NCI-H1105 (cell line): ENCODE measurements at places on chromosomes 3 and 15.
A peak's percentile ranks its signal among the peaks of the same experiment; 100 is the strongest.

- no peak for DNase-seq
Observed at GRCh38 chr15:23497710-23498111, 50.7 kb upstream of the GOLGA6L2 start.

DNA sequence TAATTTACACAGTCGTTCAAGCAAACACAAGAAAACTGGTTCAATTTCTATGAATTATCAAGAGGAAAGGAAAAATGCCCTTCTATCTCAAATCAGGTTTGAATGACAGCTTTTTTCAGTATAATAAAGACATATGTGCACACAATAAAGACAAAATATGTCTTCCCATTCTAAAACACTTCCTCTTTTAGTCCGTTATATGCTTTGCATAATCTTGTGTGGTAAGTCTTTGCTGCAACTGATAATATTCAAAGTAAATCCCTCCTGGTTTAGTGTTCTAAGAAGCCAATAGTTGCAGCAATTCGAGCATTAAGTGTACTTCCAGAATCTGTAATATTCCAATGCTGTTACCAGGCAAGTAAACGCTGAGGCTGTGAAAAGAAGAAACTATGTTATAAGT is 43.7 kb upstream of the MAPKBP1 start:
- no peak for DNase-seq

DNA sequence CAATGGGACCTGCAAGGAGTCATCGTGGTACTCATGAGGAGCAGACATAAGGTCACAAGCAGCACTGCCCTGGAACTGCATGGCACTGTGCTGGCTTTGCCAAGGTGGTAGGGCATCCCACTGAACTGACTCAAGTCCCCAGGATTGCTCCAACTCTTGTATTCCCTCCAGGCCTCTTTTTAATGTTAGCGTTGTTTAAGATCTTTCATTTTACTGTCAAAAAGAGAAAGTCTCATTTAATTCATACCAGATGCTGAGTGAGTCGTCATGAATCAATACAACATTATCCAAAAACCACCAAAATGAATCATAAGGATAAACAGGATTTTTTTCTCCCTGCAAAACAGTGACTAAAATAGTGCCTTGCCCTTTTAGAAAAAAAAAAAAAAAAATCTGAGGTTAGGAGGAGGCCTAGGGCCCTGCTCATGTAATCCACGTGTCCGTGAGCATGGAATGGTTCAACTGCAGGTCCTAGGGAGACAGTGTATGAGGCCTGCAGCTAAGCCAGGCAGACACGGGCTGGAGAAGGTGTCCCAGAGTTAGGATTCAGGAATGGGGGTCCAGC is 36.7 kb upstream of the BLM start:
- no peak for DNase-seq

- DNase-seq: no peak
Observed at GRCh38 chr3:20760981-20761380, 575.0 kb upstream of the SGO1 start.

GRCh38 chr3:45985532-45986302 is 9.9 kb downstream of the FYCO1 start:
- no peak for DNase-seq

- DNase-seq: no peak
Observed at GRCh38 chr15:49530092-49530491, 90.5 kb downstream of the FAM227B start.

- no peak for DNase-seq
Observed at GRCh38 chr3:98529856-98530459, 1.8 kb upstream of the GPR15 start.

- no peak for DNase-seq
Observed at GRCh38 chr3:178295292-178295912, 240.8 kb upstream of the KCNMB2 start.

DNA sequence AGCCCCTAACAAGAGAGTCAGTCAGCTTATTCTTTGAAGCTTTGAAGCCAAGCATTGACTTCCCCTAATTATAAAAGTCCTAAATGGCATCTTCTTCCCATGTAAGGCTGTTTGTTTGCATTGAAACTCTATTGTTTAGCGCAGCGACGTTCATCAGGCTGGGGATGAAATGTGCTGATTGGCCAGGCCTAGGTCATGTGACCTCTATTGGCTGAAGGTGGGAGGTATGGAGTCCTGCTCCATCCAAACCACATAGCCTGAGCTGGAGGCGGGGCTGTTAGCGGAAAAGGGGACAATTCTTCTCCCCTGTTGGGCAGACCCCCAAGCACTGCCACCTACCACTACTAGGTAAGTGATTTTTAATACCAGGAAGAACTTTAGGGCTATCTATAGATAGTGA is 145.3 kb upstream of the PRR23C start:
- DNase-seq: no peak

DNA sequence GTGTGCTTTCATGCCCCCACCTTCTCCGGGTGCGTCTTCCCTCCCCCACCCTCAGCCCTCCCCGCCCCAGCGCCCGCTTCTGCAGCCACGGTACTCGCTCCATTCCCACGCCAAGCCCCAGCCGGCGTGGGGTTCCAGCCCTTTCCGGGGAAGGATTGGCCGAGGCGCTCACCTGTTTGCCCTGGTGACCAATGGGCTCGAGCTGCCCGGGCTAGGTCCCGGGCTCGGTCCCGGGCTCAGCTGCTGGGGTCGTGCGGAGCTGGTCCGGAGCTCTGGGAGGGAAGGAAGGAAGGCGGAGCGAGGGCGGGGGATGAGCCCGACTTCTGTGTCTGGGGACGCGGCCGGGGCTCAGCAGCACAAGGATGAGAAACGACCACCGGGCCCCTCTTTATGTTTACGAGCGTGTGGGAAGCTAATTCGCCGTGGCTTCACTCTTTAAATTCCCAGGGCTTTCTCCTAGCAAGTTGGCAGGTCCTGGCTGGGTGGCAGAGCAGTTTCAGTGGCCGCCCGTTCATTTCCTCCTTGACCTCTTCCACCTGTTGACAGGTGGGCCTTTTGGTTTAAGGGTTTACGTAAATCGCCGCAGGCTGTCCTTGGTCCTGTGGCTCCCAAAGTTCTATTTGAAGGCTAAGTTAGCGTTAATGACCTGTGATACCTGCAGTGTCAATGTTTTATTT is at the start of gene IGSF10:
TSS of gene IGSF10 (minus strand) at position 288 of the 677 bp plus-strand sequence. CDS start 2,352 bp downstream, outside the sequence.
- peak; percentile 40 for DNase-seq

DNA sequence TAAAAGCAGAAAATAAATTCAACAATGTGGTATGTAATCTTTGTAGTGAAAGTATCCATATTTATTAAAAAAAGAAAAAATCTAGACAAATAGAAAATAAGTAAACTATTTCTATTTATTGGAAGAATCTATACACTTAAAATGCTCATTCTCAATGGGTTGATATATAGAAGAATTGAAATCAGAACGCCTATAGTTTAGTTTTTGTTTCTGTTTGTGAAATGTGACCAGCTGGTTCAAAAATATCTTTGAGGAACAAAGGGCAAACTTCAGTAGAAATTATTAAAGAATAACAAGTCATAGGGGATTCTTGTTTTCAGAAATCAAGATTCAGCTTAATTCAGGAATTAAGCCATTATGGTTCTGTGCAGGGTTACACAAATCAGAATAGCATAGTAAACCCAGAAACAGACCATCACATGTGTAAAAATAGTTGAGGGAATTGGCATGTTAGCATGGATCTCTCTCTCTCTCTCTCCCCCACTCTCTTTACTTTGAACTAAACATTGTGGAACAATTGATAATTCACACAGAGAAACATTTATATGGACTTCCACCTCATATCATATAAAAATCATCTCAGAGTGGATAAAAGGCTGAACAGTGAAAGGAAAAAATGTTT is 134.0 kb downstream of the CHL1 start:
- DNase-seq: no peak

DNA sequence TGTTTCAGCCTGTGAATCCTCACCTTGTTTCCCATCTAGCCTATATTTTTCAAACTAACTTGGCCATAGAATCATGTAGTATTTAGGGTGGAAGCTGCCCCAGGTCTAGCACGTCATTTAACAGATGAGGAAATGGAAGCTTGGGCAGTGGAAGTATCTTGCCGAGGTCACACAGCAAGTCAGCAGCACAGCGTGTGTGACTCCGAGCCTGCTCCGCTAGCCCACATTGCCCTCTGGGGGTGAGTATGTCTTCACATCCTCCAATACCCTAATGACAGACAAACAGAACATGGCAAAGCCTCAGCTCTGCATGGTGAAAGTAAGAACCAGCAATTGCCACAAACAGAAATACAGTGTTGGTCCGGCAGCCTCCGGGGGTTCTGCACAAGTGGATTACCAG is 2.2 kb upstream of the CCR5 start:
- no peak for DNase-seq

DNA sequence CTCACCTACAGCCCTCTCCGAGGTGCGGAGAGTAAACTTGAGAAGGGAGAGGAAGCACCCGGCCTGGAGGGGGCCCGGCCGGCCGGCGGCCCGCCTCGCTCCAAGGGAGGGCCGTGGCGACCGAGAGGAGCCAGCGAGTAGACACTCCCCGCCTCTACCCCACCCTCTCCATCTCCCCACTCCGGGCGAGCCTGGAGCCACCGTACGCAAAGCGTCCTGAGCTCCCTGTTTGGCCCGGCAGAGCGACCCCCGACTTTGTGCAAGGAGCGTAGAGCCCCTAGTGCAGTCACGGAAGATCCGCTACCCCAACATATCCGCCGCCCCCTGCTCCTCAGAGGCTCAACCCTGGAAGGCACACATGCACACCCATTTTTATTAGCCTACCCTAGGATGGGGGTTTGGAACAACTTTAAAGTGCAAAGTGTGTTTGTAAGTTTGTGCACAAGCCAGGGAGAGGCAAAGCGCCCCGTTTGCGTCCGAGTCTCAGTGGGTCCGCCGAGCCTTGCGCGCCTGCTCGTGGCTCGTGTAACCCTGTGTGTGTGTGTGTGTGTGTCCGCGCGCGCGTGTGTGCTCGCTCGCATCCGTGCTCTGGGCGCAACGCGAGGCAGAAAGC is 508 bp upstream of the SMAD6 start:
- no peak for DNase-seq

DNA sequence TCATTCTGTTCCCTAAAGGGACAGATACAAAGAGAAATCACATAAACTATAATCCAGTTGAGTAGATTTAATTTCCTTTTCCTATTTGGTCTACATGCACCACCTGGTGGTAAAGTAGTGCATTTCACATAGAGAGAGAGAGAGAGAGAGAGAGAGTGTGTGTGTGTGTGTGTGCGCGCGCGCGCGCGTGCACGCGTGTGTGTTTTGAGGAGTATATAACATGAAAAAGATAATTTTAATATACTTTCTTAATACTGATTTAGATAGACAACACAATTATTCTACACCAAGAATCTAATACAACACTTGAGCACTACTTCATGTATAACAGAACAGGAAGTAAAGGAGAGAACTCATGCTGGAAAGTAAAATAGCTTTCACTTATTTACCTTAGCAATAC is 1.1 kb upstream of the FGF7 start:
- DNase-seq: peak; percentile 13

- DNase-seq: no peak
Observed at GRCh38 chr3:176041812-176042211, 1155.5 kb downstream of the TBL1XR1 start.

GRCh38 chr3:8606701-8607231 is 37.8 kb downstream of the SSUH2 start:
- no peak for DNase-seq

- DNase-seq: no peak
Observed at GRCh38 chr3:136311968-136312367, 61.8 kb downstream of the PCCB start.

GRCh38 chr3:141280690-141281089 is 49.1 kb downstream of the PXYLP1 start:
- no peak for DNase-seq

GRCh38 chr3:114642951-114643741 is 349.3 kb downstream of the TIGIT start:
- DNase-seq: no peak

DNA sequence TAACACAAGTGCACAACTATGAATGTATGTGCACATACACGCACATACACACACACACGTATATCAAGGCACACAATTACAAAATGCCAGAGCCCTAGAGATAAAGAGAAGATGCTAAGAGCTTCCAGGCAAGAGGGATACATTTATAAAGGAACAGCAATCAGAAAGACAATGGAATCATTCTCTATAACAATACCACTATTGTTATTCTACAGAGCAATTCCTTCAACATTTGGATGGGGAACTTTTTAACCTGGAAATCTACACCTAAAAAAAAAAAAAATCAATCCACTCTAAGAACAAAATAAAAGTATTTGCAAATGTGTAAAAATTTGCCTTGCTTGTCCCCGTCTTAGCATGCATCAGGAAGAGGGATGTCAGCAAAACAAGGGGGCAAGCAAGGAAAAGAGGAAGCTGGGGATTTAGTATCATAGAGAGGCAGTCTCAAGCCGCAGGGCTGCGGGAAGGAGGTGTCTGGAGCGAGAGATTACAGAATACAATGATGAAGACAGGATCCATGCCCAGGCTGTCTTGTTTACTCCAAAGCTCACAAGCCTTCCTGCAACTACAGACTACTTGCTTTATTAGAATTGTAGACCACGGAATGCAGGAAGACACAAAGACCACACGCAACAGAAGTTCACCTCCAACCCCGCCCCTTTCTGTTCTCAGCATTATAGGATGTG is 220.2 kb downstream of the NTRK3 start:
- DNase-seq: no peak

DNA sequence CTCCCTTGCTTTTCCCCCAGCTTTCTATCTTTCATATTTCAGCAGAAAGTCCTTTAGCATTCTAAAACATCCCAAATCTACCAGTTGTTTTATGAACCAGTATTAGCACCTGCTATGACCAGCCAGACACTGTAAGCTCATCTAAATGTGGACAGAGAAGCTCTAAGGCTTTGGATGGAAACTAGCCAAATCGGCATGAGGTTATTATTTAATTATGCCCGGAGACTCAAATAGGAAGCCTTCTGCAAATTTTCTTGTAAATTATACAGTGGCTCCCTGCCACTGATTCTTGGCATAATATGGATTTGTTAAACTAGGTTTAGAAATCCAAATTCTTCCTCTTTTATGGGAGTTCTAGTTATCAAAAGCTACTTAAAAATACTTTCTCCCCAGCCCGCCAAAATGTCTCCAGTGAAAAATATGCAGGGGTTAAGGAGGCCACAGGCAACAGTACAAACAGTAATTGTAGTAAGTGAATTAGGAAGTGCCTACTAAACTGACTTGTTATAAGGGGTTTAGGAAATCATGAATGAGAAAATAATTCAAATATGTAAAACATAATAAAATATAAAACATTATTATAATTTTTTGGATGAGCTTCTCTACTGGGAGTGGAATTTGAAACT is 15.4 kb downstream of the MYH15 start:
- peak; percentile 35 for DNase-seq

- DNase-seq: no peak
Observed at GRCh38 chr3:122100591-122101463, 45.7 kb downstream of the CD86 start.

GRCh38 chr3:16923112-16923511 is 38.4 kb downstream of the PLCL2 start:
- no peak for DNase-seq
